ENCODE measurements at places on chromosomes 6 and 20.

GRCh38 chr20:3767110-3767426 is 485 bp downstream of the ADISSP start:
- DNase-seq = no peak

DNA sequence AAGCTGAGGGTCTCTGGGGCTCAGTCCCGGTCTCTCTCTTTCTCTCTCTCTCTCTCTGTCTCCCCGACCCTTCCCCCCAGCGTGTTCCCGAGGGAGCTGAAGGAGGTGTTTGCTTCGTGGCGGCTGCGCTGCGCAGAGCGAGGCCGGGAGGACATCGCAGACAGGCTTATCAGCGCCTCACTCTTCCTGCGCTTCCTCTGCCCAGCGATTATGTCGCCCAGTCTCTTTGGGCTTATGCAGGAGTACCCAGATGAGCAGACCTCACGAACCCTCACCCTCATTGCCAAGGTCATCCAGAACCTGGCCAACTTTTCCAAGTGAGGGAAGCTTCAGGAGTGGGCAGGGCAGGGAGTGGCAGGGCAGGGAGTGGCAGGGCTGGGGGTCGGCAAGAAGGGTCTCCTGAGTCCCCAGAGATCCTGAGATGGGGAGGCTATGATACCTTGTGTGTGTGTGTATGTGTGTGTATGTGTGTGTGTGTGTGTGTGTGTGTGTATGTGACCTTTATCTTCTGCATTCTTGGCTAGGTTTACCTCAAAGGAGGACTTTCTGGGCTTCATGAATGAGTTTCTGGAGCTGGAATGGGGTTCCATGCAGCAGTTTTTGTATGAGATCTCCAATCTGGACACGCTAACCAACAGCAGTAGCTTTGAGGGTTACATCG is 13.6 kb upstream of the ZBTB9 start:
- no peak for DNase-seq

DNA sequence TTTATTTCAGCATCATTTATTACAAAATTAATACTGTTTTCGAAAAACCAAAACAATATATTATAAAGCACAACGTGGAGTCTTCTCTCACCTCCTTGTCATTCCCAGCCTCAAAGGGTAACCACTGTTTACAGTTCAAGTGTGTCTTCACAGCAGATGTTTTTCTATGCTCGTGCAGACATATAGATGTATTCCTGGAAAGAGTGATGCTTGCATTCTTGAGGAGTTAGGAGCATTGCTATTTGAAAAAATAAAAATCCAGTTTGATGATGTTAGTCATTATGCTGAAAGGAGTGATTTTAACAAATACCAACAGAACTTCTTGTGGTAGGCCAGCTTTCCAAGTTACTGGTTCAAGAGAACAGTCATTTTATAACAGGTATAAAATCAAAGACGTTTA is 234.9 kb downstream of the BCKDHB start:
- no peak for DNase-seq

DNA sequence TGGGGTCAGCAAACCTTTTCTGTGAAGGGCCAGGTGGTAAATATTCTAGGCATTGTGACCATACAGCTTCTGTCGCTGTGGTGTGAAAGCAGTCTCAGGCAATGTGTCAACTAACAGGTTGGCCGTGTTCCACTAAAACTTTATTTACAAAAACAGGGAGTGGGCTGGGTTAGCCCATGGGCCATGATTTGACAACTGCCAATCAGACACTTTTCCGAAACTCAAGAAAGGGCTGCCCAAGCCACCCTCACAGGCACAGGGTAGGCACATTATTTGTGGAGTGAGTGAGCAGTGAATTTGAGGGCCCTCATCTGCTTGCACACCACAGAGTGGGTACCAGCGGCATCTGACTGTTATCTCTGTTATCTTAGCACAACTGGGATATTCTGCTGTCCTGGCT is 290.3 kb downstream of the TAF4 start:
- no peak for DNase-seq

- DNase-seq = no peak
These were observed 15.4 kb upstream of the MAPK13 start for GRCh38 chr6:36114798-36115408.

GRCh38 chr6:44237021-44237812 is 9.7 kb upstream of the HSP90AB1 start:
- DNase-seq = peak; percentile 90

DNA sequence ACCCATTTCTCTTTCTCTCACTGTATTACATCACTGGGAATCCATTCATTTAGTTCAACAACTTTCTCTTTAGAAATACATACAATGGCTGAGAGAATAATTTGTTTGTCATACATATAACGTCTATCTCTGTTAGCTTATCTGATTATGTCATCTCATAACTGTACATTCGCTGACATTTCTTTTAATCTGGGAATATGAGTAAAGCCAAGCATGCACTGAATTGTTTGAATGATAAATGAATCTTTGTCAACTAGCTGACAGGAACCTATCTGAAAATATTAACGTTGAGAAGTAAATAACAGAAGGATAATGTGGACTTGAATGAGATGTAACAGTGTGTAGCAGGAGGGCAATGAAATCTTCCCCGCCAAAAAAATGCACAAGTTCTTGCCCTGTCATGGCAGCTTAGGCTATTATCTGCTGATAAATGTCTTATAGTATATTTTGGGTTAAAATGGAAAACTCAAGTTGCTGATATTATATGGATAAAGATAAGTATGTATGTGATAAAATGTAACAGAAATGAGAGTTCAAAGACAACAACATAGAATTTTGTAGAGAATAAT is 581.2 kb upstream of the ADGRB3 start:
- no peak for DNase-seq

GRCh38 chr6:168231393-168231957 is 88.1 kb downstream of the DACT2 start:
- DNase-seq = no peak
